ENCODE measurements at places on chromosomes 5 and 9. TPM values are rescaled to one million over a fixed set of nuclear protein-coding genes. Genes with fewer than 3 reads are reported as not detected.

Gene PRRC1
- total RNA-seq = 22.2 TPM

DNA sequence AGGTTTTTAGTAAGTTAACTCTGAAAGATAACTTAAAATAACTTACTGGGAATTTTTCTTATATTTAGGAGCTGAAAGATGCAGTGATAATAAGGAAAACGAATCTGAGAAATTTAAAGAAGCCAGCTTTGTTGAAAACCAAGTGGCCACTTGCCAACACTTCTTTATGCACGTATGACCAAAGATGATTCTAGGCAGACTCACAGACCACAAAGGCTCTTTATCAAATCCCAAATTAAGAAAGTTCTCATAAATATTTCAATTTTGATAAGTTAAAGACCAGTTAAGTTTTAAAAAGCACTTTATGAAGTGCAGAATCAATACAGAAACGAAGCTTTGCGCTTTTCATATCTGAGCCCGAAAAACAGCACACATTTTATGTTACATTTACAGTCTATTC lies 1.5 kb downstream of the AFF4 start:
- no peak for DNase-seq

Gene OLFM1
- 12.5 TPM for total RNA-seq

Gene SOX30
- not detected for total RNA-seq

DNA sequence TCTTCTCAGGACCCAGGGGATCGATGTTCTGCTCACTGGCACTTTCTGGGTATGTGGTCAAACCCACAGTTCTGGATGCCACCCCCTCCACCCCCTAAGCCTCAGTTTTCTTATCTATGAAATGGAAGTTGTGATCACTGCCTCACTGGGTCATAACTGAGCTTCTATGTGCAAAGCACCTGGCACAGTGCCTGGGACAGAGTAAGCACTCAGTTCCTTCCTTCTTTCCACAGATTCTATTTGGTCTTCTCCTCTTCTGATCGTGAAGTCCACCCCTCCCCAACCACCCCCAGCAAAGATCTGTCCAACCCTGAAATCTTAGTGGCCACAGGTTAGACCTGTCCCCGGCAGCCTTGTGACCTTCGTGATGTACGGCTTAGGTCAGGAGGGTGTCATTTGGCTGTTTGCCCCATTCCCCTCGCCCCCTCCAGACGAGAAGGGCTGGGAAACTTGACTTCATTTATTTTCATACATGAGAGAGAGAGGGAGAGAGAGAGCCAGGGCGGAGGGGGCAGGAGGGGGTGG lies 181.4 kb downstream of the FGF18 start:
- peak; percentile 50 for DNase-seq

DNA sequence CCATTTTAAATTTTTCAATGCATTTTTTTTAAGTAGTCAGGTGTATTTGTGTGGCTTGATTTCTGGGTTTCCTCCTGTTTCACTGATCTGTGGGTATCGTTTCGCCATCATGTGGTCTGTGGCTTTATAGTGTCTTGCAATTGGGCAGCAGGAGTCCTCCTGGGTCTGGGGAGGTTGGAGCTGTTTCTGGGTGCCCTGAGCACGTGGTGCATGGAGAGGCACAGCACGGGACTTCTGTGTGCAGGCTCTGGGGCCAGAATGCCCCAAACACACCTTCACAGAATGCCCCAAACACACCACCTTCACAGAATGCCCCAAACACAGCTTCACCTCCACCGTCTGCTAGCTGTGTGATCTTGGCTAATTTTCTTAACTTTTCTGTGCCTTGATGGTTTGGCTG lies 82.6 kb upstream of the COL5A1 start:
- DNase-seq = peak; percentile 6

Gene HMCN2
- total RNA-seq = 7.3 TPM

DNA sequence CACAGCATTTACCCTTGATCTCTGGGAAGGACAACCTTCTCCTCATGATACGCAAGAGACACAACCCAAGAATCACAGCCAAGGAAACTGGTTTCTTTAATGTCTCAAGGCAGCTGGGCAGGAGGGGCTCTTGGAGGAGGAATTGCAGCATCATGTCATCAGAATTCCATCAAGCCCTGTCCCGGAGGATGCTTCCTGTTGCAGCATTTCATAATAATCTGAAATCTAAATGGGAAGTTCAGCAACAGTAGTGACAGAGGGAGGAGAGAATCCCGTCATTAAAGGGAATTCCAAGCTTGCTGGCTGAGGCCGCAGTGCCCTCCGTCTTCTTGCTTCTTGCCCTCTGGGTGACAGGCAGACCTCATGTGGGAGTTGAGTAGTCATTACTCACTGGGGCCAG lies 192.7 kb downstream of the TENT4A start:
- no peak for DNase-seq

Gene TMEM215
- total RNA-seq = not detected

- DNase-seq = no peak
Observed at GRCh38 chr5:4542145-4542778, 597.9 kb upstream of the ADAMTS16 start.

DNA sequence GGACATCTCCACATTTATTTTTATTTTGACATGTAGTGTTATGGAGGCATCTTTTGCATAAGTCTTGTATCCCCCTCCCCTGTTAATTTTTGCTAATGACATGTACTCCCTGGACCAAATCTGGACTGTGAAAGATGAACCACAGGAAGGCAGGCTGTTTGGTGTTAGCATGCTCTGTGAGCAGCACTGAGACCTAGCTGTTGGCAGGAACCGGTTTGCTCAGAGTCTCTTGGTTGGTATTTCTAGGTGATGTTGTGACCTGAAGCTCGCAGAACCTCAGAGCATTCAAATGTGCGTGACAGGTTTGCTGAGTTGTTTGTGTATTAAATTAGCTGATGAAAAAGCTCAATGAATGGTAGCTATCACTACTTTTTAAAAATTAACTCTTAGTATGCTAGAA lies 53.6 kb upstream of the PHF2 start:
- no peak for DNase-seq

DNA sequence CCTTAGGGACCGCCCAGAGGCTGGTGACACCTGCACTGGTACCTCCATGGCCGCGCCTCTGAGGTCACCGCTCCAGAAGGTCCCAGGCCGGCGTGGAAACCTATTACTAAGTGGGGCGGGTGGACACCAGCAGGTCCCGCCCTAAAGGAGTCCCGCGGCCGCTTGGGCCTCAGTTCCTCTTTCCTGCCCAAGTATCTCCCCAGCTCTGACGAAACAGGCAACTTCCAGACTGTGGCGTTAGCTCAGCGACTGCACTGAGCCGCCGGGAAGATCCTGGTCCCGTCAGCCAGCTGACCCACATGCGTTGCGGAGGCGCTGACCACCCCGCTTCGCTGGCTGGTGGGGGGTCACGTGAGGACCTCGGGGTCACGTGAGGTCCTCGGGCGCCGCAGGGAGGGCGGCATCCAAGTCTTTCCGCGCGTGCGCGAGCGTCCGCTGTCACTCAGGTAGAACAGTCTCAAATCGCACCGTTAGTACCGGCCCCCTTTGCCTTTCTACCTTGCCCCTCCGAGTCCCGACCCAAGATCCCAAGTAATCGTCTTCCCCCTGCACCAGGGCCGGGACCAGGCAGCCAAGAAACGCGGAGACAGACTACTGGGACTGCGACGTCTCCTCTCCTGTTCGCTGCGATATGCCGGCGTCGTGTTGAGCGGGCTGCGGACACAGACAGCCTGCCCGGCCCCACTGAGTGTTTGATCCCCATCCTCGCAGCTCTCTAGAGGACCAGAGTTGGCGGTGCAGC lies 53.7 kb upstream of the KDM4C start:
- peak; percentile 94 for DNase-seq

Gene DHX29
- total RNA-seq = 20.7 TPM

Gene LECT2
- total RNA-seq = not detected

Gene ZNF618
- total RNA-seq = 1.5 TPM

DNA sequence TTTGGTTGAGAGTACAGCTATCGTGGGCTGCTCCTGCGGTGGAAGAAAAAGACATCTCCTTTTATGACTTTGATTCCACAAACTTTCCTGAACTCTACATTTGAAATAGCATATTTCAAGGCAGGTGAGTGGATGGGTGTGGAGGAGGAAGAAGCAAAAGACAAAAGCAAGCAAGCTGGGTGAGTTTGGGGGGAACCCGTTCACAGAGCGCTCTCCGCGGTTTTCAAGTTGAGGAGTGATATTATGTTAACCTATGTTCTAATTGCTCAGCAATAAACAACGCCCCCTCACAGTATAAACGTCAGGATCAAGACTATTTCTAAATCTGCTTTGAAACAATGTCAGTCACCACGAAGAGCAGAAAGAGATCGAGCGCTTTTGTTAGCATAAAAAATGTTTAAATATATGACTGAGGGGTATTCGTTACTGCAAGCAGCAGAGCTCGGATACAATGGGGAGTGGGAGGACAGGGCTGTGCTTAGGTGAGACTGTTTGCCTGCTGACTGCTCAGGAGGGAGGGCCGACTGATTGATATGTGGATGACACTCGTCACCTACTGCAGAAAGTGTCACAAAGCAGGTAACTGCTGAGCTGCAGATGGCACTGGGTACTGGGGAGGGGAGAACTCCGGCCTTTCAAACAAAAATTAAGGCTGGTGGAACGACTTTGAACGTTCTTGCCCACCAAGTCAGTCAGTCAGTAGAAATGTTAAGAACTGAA lies 236.5 kb downstream of the DRD1 start:
- no peak for DNase-seq

Gene WNT8A
- total RNA-seq = not detected

DNA sequence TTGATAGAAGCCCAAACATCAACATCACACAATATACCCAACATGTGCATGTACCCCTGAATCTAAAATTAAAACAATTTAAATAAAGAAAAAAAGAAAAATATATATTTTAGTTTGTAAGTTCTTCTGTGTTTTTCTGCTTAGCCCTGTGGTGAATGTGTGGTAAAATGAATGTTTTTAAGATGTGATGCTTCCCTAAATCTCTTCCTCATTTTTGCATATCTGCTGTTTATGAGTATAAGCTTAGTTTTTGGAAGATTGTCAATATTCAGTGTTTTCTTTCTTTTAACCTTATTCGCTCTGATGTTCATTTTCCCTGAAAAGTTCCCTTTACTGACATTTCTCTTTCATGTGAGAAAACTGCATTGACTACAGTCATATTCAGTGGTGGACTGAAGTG lies 44.4 kb upstream of the DAB2 start:
- no peak for DNase-seq

Gene PCA3
- not detected for total RNA-seq

DNA sequence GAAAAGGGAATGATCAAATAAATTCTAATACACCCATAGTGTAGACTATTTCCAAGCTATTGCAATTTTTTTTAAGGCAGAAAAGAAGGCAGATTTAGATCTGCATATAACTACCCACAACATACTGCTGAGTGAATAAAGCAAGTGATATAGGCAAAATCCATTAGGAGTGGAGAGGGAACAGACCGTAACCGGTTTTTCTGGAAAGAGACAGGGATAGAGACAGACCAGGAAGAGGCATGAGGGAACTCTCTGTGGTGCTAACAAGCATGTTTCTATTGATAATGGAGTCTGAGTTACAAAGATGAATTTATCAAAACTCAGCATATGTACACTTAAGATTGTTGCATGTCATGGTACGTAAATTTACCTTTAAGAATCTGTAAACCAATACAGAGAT lies 14.5 kb downstream of the ZDHHC21 start:
- DNase-seq = no peak

- DNase-seq = no peak
Observed at GRCh38 chr5:83517072-83517687, 45.6 kb downstream of the VCAN start.

- no peak for DNase-seq
Observed at GRCh38 chr5:76607353-76607871, 15.8 kb downstream of the F2RL2 start.

Gene COX7C
- 2,286 TPM for total RNA-seq

- DNase-seq = no peak
Observed at GRCh38 chr9:136160995-136161610, 42.4 kb upstream of the TMEM250 start.

GRCh38 chr9:87236546-87236945 lies 261.1 kb upstream of the DAPK1 start:
- DNase-seq = no peak

Gene RMRP
- total RNA-seq = 16,495 TPM

Gene PDCD1LG2
- total RNA-seq = 2.3 TPM

Gene GALT
- 61.2 TPM for total RNA-seq

DNA sequence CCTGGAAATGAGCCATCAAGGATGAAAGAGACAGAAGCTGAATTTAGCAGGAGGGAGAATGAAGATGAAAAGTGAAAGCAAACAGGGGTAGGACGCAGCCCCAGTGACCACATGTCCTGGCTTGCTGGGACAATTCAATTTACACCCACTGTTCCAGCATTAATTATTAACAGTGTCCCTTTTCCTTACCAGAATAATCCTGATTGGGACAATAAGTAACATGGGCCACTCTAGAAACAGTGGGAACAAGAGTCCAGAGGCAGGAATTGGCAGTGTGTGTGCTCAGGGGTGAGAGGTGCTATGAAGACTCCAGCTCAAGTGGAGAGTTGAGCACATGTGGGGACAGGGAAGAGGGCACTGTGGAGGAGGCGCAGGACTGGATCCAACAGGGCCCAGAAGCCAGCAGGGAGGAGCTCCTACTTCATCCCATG lies 147.1 kb downstream of the C5orf15 start:
- no peak for DNase-seq

GRCh38 chr5:150656191-150657132 lies 4.6 kb upstream of the MYOZ3 start:
- DNase-seq = peak; percentile 90

Gene SHISAL2B
- not detected for total RNA-seq

DNA sequence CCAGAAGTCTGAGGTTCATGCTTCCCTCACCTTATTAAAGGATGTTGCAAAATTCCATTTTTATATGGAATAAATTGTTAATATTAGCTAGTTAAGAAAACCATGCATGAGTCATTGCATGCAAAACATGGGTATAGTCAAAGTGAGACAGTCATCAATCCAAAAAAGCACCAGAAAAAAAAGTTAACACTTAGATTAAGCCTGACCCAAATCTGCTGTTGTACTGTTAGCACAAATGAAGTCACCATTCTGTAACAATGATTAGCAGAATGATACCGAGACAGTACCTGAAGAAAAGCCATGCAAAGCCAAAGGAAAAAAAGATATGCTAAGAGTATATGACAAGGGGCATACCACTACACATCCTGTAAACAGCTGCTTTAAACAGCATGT lies 49.5 kb downstream of the PKD2L2 start:
- DNase-seq = no peak

DNA sequence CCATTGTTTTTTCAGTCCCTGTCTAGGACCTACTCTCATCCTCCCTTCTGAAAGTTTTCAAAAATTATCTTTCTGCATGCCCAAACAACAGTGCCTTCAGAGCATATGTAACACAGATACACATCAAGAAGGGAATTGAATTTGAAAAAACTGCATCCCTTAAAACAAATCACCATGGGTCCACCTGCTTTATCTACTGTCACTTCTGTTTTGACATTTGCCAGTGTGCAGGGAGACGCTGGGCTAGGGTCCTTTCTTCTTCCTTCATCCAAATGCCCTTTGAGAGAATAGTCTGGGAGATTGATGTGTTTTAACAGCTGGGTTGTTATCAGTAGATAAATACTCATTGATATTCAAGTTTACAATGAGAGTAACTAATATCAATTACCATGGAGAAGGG lies 1630.1 kb downstream of the MAT2B start:
- DNase-seq = no peak

Gene NPR3
- total RNA-seq = 16.3 TPM
